ENCODE measurements at places on chromosomes 6 and 20.
A peak's percentile ranks its signal among the peaks of the same experiment; 100 is the strongest.

GRCh38 chr6:1545654-1546053 is 64.1 kb upstream of the FOXC1 start:
- DNase-seq: no peak

DNA sequence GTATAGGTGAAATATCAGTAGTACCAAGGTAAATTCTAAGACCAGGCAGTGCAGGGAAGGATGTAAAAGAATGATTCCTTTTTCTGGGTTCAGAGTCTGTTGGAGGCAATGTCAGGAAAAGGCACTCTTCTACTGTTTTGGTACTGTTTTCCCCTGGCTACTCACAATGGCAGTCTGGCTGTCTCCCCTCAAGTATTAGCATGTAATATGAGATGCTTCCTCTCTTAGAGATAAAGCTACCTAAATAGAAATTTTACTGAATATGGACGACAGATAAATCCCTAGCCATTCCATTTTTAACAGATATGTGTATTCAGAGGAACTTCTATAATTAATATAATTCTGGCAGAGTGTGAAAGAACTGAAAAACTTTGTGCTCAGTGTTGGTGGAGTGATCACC is 3.5 kb downstream of the RNF8 start:
- DNase-seq: no peak

- no peak for DNase-seq
Observed at GRCh38 chr6:141463237-141463977, 669.3 kb upstream of the GJE1 start.

DNA sequence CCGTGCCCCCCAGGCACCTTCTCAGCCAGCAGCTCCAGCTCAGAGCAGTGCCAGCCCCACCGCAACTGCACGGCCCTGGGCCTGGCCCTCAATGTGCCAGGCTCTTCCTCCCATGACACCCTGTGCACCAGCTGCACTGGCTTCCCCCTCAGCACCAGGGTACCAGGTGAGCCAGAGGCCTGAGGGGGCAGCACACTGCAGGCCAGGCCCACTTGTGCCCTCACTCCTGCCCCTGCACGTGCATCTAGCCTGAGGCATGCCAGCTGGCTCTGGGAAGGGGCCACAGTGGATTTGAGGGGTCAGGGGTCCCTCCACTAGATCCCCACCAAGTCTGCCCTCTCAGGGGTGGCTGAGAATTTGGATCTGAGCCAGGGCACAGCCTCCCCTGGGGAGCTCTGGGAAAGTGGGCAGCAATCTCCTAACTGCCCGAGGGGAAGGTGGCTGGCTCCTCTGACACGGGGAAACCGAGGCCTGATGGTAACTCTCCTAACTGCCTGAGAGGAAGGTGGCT is 960 bp downstream of the TNFRSF6B start:
- no peak for DNase-seq

GRCh38 chr6:52207066-52207465 is 20.9 kb downstream of the IL17A start:
- DNase-seq: no peak

- no peak for DNase-seq
Observed at GRCh38 chr20:10779911-10780310, 106.1 kb upstream of the JAG1 start.

DNA sequence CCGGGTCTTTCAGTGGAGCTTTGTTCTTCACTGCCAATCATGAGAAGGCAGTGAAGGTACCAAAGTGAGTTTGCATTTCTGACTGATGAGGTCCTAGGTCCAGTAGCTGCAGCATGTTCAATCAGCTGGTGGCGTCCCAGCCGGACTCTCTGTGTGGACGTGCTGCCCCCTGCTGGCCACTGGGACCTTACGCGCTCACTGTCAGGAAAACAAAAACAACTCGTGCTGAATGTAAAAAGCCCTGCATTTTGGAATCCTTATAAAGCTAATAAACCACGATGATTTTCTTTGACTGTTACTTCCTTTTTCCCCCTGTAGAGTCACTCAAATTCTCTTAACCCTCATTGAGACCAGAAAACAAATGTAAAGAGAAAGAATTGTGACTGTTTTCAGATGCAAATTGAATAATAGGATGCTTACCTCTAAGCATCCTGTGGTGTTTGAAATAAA is 4.9 kb upstream of the CD24 start:
- peak; percentile 94 for DNase-seq

DNA sequence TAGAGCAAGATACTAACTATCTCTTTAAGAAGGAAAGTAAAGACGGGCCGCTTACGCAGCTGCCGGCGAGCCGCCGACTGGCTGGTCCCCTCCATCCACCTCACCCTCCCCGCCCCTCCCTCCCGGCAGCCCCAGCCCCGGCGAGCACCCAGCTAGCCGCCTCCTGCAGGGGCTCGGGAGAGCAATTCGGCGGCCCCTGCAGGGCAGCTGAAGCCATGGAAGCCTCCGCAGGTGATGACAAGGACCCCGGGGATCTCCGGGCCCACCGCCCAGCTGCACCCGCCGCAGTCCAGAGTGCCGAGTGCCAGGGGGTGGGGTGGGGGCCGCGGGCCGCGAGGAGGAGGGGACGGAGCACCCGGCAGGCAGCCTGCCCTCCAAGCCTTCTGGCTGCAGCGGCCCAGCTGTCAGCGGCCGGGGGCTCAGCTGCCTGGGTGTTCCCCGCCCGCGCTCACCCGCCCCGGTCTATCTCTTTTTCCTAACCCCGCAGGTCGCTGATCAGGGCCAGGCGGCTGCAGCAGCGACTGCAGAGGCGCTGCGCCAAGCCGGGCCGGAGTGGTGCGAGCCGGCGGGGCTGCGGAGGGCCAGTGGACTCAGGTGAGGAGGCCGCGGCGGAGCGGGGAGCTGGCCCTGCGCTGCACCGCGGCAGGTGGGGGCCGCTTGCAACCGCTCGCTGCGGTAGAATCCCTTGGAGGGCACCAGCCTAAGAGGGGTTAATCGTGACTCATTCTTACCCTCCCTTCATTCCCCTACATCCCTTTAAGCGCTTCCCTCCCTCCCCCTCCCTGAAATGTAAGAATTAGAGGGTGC is at the start of gene SNPH:
SNPH (plus strand) TSS at position 128 of the 807 bp plus-strand sequence. CDS start 29,946 bp downstream, outside the sequence.
- DNase-seq: peak; percentile 72

GRCh38 chr6:53648184-53648943 is 17.2 kb downstream of the KLHL31 start:
- DNase-seq: no peak

- no peak for DNase-seq
Observed at GRCh38 chr6:73898599-73898998, 202.6 kb downstream of the CD109 start.

- DNase-seq: no peak
Observed at GRCh38 chr6:20978151-20978614, 443.9 kb downstream of the CDKAL1 start.

GRCh38 chr6:42512579-42512978 is 51.2 kb upstream of the UBR2 start:
- DNase-seq: no peak

GRCh38 chr6:157569543-157569942 is 188.6 kb downstream of the ZDHHC14 start:
- DNase-seq: no peak

GRCh38 chr20:4998160-4998651 is 3.1 kb downstream of the SLC23A2 start:
- no peak for DNase-seq

DNA sequence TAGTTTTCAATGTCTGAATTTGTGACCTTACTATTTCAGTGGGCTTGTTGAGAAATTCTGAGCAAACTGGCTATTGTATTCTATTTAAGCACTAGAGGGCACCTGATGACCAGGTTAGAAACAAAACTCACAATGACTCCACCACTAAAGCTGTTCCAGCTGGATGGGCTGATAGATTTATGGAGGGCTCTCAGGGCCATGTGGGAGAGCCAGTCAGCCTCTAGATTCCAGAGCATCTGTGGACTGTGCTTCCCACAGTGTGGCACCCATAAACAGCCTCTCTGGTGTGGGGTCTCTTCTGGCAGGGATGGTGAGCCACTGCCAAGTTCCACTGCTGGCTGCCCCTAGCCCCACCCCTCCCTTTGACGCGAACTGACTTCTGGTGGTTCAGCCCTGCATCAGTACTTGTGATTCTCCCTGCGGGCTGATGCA is 29.2 kb downstream of the C6orf58 start:
- DNase-seq: peak; percentile 61

GRCh38 chr6:139659196-139659595 is 284.7 kb upstream of the CITED2 start:
- DNase-seq: no peak

- DNase-seq: no peak
Observed at GRCh38 chr6:68975064-68975463, 340.0 kb downstream of the ADGRB3 start.

DNA sequence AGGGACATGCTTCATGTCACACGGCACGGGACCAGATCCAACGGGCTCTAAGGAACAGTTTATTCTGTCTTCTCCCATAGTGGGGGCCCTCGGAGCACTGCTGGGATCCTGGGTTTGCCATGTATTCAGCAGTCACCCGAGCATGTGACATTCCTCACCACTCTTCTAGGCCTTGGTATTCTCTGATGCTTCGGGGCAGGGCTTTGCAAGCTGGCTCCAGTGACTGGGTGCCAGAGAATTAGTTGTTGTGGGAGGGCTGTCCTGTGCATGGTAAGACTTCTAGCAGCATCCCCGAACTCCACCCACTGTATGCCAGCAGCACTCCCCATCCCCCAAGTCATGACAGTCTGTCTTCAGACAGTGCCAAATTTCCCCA is 5.4 kb downstream of the CCN5 start:
- DNase-seq: no peak

GRCh38 chr6:166907373-166907841 is 48.9 kb downstream of the RNASET2 start:
- no peak for DNase-seq

DNA sequence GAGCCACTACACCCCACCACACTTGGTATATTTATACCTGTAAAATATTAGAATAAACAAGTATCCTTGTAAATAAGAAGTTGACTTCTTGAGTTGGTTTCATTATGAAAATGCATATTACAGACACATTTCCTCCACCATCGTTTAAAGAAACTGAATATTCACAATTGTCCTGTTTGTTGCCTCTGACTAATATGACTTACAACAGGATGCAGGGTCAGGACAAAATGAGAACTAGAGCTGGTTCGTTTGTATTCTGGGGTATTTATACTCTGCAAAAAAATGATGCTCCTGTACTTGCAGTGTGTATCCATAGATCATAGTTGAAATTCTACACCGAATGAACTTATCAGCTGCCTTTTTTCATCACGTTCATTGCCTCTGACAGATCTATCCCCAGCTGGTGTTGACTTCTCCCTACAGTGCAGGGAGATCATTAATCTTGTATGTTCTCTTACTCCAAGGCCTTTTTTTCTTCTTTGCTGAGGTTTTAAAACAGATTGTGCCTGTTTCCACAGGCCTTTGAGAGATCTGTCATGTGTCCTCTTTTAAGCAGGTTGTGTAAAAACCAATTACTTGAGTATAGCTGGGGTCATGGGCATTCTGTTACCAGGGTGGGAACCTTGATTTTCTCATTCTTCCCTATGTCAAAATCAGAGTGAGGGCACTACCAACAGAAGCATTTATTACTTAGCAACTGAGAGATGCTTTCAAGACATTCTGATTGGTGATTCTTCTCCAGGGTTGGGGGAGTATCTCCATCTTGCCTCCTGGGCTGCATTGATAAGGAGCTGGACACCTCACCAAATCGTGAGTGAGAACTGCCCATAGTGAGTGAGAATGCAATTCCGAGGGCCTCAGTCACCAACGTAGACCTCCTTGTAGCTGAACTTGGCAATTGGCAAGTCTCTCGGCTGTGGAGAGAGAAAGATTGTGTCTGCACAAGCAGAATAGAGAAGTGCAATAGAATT is 78.8 kb upstream of the CD83 start:
- DNase-seq: no peak

- no peak for DNase-seq
Observed at GRCh38 chr6:108841377-108841855, 6.8 kb upstream of the ARMC2 start.

- DNase-seq: no peak
Observed at GRCh38 chr6:159043947-159044346, 844 bp downstream of the TAGAP start.

DNA sequence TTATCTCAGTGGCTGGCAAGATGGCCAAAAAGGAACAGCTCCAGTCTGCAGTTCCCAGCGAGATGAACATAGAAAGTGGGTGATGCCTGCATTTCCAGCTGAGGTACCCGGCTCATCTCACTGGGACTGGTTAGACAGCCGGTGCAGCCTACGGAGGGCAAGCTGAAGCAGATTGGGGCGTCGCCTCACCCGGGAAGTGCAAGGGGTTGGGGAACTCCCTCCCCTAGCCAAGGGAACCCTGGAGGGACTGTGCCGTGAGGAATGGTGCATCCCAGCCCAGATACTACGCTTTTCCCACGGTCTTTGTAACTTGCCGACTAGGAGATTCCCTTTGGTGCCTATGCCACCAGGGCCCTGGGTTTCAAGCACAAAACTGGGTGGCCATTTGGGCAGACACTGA is 324.7 kb downstream of the GJA1 start:
- DNase-seq: no peak

DNA sequence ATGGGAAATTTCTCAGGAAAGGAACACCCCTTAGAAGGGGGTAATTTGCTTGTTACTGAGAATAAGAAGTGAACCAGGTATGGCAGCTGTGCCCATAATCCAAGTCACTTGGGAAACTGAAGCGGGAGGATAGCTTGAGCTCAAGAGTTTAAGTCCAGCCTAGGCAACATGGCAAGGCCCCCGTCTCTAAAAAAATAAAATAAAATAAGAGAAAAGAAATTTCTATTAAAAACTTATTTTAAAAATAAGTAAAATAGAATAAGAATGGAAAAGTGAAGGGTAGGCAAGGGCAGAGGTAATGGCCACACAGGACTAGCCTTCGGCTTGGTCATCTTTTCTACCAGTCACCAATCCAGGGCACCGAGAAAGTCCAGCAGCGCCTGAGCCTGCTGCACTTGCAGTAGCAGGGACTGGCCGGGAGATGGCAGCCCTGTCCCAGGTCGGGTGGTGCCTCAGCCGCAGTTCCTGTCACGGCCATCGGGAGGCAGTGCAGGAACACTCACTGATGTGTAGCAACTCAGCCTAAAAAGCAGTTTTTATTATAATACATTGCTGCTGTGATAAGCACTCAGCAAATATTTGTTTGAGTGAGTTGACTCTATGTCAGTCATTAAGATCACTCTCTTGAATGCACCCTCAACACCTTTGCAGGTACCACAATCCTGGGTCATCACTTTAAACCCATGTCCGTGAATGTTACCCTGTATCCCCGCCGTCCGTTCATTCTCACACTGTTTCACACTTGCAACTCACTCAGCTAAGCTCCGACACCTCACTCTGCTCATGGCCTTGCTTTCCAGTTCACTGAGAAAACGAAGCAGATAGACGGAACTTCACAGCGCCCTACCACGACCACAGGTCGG is 23.2 kb upstream of the GCM1 start:
- DNase-seq: peak; percentile 95
